T-helper 17 cell (primary cell): ENCODE measurements at places on chromosomes 5 and 9. TPM values are rescaled to one million over a fixed set of nuclear protein-coding genes. Genes with fewer than 3 reads are reported as not detected.

- no peak for DNase-seq
Measured at GRCh38 chr9:121324316-121324715, 45.7 kb downstream of the STOM start.

DNA sequence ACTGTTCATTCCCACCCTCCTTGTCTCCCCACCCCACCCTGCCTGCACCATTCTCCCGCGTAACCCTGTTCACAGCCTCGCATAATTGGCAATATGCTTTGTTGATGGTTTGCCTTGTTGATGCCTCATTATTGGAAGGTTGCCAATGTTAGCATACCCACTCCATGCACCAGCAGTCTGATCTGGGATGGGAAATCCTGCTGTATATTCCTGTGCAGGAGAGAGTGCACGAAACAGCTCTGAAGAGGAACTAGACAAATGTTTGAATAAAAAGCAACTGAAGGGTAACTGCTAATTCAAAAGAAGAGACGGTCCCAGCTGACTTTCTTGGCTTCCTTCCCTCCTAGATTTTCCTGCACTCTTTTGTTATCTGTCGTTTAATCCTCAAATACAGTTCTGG lies 271.7 kb upstream of the TLE4 start:
- no peak for DNase-seq

DNA sequence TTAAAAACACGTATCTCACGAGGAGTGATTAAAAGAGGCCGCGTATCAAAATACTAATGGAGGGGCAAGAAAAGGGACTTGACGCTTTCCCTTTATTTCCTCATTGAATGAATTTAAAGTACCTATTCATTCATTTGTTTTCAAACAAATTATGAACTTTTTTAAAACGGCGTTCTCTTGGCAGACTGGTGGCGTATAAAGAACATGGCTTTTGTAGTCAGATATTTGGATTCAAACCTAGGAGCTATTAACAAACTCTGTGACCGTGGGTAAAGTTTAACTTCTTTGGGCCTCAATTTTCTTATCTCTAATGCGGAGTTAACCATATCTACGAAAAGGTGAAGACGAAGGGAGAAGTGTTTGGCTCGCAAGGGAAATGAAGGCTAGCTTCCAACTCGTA lies 876 bp downstream of the CAAP1 start:
- no peak for DNase-seq

DNA sequence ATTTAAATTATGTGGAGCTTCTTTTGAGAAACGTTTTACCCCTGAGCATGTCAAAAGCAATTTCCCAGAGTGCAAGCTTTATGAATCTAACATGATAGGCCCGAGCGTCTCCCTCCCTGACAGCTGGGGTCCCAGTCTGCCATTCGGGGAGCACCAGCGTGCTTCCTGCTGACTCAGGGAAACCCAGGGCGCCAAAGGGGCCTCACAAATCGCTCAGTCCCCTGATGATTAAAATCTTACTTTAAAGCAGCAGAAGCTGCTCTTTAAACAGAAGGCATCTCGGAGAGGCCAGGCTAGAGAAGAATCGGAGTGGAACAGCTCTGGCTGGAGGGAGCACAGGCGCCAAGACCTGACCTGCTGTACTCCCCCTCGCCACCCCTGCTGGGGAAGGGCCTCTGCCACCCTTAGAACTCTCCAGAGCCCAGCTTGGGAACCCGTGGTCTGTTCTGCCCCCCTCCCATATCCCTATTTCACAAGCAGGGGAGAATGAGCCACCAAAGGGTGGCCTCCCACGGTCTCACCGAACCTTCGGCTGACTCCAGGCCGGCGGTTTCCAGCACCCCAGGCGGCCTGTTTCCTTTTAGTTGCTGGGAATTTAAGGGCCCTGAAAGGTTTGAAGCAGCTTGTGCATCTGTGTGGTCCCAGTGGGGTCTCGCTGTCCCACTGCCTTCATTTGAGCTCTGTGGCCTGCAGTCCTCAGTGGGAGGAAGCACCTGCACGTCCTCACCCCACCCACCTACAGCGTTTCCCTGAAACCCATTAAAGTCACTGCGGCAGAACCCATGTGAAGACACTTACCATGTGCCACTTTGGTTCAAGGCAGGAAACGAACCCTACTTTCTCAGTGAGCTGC lies 147.6 kb downstream of the COL23A1 start:
- no peak for DNase-seq

DNA sequence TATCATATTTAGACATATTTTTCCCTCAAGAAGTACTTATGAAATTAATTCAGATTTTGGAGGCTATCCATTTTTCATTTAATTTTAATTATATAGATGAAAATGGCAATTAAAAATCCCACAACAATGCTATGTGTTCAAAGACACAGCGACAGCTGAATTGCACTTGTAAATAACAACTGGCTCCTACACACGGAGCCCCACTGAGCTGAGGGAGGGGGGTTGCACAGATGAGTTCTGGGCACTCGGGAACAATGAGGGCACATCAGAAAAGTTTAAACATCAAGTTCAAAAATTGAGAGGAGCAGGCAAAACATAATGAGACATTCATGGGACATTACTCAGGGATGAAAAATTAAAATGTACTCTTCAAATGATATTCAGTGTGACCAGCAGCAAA lies 104.9 kb downstream of the MARCHF3 start:
- DNase-seq = no peak

GRCh38 chr5:57600321-57600720 lies 117.7 kb upstream of the ACTBL2 start:
- DNase-seq = no peak

- no peak for DNase-seq
Measured at GRCh38 chr5:54206580-54207229, 103.7 kb downstream of the ARL15 start.

- DNase-seq = no peak
Measured at GRCh38 chr5:40683305-40683704, 3.6 kb downstream of the PTGER4 start.

DNA sequence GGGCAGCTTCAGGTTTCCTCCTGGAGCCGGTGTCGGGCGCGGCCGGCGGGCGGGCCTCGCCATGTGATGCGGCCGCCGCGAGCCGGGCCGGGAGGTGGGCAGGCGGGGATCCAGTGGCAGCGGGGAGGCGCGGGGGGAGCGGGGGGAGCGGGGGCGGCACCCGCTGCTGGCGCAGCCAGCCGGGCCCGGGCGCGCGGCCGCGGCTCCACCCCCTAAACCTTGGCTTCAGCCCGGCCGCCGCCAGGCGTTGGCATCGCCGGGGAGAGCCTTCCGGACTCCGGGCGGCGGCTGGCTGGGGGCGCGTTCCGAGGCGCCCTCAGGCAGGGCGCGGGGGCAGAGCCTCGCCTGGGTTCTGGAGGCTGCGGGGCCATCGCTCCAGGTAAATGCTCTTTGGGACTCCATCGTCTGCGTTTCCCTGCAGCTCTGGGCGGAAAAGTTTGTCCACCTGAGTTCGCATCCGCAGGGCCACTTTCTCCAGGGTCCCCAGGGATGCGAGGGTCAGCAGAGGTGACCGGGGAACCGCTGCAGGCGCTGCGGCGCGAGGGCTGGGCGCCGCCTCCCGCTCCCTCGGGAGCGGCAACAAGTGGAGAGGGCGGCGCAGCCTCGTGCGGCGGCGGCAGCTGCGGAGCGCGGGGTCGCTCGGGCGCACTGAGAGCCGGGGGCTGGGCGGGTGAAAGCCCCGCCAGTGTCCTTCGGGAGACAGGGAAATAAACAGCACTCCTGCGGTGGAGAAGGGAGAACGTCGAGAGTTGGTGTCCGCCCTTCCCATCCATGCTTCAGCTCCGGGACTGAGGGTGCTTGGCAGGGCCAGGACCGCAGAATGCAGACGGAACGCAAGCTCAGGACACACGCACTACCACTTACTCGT lies at the start of gene ARHGEF28:
TSS of gene ARHGEF28 (plus strand) at position 253 of the 868 bp plus-strand sequence. CDS start 58,656 bp downstream, outside the sequence.
- DNase-seq = no peak

DNA sequence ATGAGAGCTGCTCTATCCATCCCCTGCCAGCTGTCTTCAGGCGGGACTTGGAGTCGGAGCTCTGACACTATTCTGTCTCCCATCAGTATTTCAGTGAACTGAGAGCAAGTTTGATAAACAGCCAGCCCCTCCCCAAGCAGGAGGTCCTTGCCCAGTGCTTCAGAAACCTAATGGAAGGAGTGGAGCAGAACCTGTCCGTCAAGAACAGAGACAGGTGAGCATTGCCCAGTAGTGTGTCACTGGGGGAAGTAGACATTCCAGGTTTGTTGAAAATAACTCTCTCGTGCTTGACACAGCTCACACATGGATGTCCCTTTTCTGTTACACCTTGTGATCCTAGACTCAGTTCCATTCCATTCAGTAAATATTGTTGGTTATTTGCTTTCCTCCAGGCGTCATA lies 13.2 kb upstream of the TLX3 start:
- DNase-seq = no peak

GRCh38 chr9:73143711-73144328 lies 7.8 kb upstream of the ANXA1 start:
- DNase-seq = no peak

GRCh38 chr5:139126711-139127111 lies 71.5 kb downstream of the SIL1 start:
- no peak for DNase-seq

DNA sequence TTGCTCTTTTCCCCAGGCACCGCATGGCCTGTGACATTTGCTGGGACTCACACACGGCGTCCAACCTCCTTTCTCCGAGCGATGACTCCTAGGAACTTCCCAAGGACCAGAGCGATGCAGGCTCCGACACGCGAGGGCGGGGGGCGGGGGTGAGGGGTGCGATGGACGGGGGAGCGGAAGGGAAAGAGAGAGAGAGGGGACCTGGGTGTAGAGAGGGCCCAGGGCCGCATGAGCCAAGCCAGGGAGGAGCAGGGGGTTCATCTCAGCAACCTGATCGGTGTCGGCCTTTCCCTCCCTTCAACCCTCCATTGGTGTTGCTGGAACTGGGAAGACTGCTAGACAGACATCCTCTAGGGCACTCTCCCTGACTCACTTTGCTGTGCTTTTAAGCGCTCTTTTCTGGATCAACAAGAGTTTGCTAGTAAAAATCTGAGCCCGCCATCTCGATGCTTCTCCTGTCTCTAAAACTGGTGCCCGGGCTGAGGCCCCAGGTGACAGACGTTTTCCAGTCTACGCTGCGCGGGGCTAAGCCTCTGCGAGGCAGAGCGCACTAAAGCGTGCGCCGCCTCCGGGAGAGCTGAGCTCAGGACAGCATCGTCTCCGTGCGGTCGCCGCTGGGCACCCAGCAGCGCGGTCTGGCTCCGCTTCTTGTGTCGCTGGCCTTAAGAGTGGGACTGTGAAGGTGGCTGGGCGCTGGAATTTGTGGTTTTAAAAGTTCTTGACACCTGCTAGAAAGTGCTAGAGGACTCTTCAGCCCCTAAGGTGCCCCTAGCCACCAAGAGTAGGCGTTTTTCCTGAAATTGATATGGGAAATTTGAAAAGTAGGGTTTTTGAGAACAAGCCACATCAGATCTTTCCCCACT lies 1.0 kb upstream of the TSLP start:
- DNase-seq = no peak

- no peak for DNase-seq
Measured at GRCh38 chr9:112572416-112572815, 85.8 kb downstream of the KIAA1958 start.

DNA sequence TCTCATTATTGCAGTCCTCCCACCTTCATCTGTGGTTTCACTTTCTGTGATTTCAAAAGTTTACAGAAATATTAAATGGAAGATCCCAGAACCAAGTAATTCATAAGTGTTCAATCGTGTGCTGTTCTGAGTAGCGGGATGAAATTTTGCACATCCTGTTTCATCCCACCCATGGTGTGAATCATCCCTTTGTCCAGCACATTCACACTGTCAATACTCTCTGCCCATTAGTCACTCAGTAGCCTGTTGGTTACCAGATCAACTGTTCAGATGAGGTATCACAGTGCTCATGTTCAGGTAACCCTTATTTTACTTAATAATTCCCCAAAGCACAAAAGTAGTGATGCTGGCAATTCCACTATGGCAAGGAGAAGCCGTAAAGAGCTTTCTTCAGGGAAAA lies 26.8 kb downstream of the FAM81B start:
- no peak for DNase-seq

- DNase-seq = no peak
Measured at GRCh38 chr5:116424258-116424615, 150.4 kb downstream of the SEMA6A start.

GRCh38 chr5:65062469-65063083 lies 293.8 kb downstream of the CWC27 start:
- DNase-seq = no peak

DNA sequence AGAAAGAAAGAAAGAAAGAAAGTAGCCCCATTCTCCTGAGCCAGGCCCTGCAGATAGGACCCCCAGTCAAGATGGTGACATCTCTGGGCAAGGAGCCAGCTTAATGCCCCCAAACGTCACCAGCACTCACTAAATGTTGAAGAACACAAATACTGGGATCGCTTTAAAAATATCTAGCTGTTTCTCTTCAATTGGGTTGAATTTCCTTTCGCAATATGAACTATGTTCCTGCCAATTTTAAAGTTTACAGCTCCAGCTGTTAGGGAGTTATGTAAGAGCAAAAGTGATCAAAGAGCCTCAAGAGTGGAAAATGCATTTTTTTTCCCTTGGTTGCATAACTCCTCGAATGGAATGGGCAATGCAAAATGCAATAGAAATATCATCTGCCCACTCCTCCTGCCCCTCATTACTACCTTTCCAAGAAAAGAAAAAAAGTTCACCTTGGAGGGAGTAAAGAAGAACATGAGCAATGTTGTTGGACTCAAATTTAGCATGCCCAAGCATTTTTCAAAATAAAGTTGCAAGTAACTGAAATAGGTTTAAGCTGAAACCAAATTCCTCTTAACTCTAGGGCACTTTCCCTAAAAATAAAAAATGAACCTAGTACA lies 244.2 kb upstream of the PIK3R1 start:
- no peak for DNase-seq

DNA sequence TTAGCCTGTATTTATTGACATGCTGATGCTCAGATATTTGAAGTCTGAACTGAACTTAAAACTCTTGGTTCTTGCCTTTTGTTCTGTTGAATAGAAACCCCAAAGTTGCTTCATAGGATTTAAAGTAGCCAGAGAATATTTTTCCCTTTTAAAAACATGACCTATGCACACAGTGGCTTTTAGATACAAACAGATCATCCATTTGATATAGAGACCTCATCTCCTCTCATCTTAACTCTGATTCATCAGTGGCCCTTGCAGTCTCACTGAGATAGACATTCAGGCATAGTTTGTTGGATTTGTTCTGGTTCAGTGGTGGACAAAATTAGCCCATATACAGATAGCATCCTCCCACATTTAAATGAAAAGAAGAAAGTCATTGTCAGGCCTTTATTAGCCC lies 43.5 kb upstream of the PJA2 start:
- DNase-seq = no peak

GRCh38 chr5:89265511-89266179 lies 382.7 kb upstream of the MEF2C start:
- DNase-seq = no peak

Gene NTRK2
- total RNA-seq = 1.1 TPM

Gene MROH2B
- not detected for total RNA-seq

Gene PCA3
- not detected for total RNA-seq

Gene LHX6
- total RNA-seq = not detected

Gene UNC5A
- not detected for total RNA-seq

Gene ZMYND19
- 12.1 TPM for total RNA-seq

Gene PTPN3
- not detected for total RNA-seq

Gene ASPN
- not detected for total RNA-seq

Gene HTR4
- total RNA-seq = not detected

Gene ACSL6
- total RNA-seq = 18.0 TPM
